SK-N-DZ (cell line): ENCODE measurements at places on chromosomes 12 and 14.

- no peak for DNase-seq
Observed at GRCh38 chr12:83158613-83159207, 472.0 kb downstream of the TMTC2 start.

- DNase-seq = peak; percentile 71
Observed at GRCh38 chr12:113149361-113150150, at the start of gene CFAP73. CFAP73 (plus strand) TSS chr12:113149724; CDS start chr12:113149858, 134 bp downstream.

DNA sequence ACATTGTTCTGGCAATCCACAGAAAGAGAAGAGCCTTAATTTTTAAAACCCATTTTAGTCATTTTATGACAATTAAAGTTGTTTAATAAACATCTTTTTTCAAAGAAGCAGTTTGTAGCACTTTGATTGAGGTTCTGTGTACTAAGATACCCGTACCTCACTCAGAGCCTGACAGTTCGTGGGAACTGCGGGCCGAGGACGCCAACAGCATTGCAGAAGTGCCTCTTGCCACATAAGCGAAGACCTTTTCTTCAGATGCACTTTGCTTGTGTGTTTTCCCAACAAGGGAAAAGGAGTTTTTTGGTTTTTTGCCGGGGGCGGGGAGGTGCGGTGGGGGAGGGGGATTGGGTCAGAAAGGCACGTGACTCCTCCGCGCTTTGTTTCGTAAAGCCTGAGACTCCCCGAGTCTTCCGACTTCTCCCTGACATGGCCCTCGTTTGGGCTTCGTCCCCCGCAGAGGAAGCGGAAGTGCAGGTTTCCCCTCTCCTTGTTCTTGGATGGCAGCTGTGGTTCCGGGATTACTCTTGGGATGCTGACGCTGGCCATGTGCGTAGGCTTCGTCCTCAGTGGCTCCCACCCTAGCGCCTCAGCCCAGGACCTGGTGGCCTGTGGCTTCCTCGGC, 70.8 kb downstream of the WDR20 start:
- DNase-seq = no peak

DNA sequence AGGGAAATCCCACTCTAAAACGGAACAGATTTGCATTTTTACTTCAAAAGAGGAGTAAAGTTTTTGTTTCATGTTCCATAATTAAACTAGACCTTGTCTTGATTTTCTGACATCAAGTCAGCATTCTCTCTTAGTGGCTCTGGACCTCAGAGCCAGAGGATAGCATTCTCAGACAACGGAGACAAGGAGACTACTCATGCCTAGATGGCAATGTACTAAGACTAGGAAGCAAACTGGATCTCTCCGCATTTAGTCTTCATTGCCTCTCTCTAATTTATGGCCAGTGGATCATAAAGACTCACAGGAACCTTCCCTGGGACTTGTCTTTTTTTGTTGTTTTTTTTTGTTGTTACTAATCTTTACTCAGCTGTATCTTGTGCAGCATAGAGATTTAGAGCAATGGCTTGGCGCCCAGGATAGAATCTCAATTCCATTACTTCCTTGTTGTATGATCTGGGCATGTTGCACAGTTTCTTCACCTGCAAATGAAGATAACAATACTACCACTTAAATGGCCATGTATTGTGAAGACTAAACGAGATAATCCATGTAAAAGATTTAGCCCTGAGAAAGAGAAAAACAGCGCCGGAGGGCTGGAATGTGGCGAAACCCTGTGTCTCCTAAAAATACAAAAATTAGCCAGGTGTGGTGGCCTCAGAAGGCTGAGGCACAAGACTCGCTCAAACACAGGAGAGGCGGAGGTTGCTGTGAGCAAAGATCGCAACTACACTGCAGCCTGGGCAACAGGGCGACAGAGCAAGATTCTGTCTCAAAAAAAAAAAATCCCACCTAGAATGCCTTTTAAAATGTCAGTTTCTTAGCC, 4.0 kb upstream of the GEMIN2 start:
- no peak for DNase-seq

DNA sequence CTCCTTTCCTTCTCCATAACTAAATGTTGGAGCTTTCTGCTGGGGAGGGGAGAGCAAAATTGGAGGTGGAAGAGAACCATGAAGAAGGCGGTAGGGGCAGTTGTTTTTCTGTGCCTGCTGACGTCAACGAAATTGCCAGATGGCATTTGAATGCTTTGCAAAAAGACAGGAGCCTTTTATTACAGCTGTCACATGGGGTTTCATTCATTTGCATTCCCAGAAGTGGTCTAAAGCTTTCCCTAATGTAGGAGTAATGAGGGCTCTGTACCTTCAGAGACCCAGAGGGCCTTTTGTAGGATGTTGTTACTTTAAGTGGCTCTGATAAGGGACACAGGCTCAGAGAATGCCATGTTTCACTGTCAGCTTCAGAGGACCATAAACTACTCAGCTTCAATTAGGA, 107.1 kb upstream of the SLCO1C1 start:
- peak; percentile 96 for DNase-seq

GRCh38 chr12:2627076-2627834, 167.5 kb upstream of the FKBP4 start:
- no peak for DNase-seq

DNA sequence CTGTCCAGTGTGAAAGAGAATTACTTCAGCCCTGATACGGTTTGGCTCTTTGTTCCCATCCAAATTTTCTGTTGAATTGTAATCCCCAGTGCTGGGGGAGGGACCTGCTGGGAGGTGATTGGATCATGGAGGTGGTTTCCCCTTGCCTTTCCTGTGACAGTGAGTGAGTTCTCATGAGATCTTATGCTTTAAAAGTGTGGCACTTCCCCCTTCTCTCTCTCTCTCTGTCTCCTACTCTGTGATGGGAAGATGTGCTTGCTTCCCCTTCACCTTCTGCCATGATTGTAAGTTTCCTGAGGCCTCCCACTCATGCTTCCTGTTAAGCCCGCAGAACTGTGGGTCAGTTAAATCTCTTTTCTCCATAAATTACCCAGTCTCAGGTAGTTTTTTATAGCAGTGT, 5.5 kb upstream of the SLC15A5 start:
- no peak for DNase-seq

DNA sequence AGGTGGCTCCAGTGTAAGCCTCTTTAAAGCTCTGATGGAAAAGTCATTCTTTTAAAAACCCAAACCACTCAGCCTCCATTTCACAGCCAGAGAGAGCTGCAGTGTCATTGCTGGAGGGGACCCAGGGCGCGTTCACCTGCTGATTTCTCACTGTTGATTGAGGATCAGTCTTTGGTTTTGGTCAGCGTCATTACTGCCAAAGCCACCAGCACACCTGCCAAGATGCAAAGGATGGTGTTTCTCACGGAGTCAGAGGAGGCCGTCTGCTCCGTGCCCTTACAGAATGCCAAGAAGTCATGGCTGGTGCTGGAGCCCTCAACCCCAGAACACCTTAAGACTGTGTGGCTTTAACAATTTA, 32.8 kb upstream of the BATF start:
- no peak for DNase-seq

DNA sequence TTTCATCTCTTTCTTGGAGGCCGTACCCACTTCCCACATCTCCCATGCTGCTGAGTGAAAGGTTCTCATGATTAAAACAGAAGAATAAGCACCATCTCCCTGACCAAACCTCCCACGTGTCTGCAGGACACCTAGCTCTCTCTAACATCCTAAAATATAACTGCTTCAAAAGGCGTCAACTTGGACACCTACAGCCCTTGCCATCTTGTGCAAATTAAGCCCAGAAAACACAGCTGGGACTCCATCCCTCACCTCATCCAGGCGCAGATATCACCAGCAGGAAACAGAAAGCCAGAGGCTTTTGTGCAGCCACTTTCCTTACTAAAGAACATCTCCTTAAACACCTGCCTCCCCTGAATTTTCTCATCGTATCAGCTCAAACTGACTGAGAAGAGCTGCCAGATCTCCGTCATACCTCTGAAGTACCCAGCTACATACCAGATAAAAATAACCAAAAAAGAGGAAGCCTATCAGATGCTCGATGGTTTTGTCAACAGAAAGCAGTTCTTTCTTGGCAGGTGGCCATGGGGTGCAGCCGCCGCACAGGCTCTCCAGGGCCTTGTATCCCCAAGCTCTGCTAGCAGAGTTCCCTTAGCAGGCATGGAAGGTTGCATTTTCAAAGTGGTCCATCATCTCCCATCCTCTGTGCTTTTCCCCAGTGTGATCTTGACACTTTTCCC, 28.8 kb downstream of the MAP3K9 start:
- DNase-seq = no peak
